ENCODE measurements at places on chromosomes 1 and 21.

DNA sequence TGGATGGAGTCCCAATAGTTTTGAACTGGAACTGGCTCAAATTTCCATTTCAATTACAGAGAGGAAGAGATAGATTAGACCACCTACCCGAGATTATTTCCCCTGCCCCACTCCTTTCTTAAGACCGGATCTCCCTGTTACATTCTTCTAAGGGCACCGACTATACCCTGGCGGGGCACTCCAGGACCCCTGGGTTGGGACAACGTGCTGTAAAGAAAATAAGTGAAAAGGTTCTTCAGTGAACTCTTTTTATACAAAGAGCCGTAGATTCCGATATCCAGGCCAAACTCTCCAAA lies 6.7 kb downstream of the NR5A2 start:
- DNase-seq: no peak
- H3K4me3 ChIP-seq: no peak overlapping the region
- no peaks in the 10 kb centered on the region for H3K36me3 ChIP-seq
- H3K4me1 ChIP-seq: peaks cover 6% of the 10 kb centered on the region
- H3K27me3 ChIP-seq: peaks cover 77% of the 10 kb centered on the region

GRCh38 chr1:107457989-107458388 lies 317.1 kb downstream of the NTNG1 start:
- no peak for DNase-seq
- no peaks in the 10 kb centered on the region for H3K27me3 ChIP-seq
- no peak overlapping the region for H3K27ac ChIP-seq

DNA sequence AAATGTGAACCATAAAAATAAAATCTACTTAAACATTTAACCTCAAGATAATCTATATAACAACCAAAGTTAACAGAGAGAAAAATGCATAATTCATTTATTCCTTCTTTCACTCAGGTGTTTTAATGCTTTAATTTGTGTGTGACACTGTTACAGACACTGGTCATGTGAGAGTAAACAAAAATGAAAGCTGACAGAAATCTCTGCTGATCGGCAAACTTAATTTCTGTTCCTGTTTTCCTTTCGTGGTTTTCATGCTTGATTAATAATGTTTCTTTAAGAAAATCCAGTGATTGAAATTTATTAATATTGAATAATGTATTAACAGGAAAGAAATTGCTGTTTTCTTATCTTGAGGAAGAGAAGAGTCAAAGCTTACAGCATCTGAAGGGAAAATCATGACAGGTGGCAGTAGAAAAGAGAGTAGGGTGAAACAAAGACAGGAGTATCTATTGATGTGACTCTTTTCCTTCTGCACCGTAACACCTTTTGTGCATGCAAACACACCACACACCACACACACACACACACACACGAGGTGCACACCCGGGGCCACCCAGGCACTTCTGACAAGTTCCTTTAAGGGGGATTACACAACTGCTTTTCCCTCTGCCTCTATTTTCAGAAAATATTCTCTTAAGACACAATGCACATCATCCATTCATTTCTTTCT lies 1.6 kb downstream of the OR2AK2 start:
- H3K4me3 ChIP-seq: no peak overlapping the region
- no peak overlapping the region for H3K27ac ChIP-seq
- no peaks in the 10 kb centered on the region for H3K36me3 ChIP-seq
- no peak for DNase-seq
- peaks cover 6% of the 10 kb centered on the region for H3K4me1 ChIP-seq
- H3K27me3 ChIP-seq: no peaks in the 10 kb centered on the region

DNA sequence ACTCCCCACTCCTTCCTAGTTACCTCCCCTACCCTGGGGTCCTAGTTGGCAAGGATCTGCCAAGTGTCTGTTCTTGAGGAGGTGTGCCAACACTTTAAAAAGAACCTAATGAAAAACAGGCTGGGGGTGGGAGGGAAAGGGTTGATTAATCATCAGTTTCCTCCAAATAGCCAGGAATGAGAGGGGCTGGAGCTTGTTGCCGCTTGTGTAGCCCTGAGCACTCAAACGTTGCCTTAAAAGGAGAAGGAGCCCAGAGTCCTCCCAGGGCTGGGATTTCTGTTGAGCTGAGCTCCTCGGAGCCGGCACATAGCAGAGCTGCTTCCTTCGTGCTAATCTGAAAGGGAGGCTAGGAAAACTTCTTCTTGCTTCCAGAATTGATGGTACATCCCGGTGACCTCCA lies 15.9 kb downstream of the SHISA4 start:
- no peaks in the 10 kb centered on the region for H3K4me1 ChIP-seq
- no peak overlapping the region for H3K27ac ChIP-seq
- H3K4me3 ChIP-seq: no peak overlapping the region
- H3K36me3 ChIP-seq: no peaks in the 10 kb centered on the region
- DNase-seq: no peak
- H3K27me3 ChIP-seq: no peaks in the 10 kb centered on the region

DNA sequence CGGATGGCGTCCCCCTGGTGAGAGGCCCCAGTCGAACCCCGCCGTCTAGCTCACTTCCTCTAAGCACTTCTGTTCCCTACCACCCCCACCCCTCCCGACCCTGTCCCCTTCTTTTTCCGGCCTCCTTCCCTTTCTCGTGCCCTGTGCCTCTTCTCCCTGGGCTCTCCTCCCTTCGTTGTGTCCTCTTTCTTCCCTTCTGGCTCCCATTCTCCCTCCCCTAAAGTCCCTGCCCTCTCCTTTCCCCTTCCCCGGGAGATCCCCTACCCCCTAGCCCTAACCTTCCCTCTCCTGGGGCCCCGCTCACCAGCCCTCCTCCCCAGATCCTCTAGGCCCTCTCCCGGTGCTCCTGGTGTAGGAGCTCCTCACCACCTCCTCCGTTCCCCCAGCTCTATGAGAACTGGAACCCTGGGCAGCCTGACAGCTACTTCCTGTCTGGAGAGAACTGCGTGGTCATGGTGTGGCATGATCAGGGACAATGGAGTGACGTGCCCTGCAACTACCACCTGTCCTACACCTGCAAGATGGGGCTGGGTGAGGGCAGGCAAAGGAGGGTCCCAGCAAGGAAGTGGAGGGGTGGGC lies 15.9 kb downstream of the BCAN start:
- peaks cover 46% of the 10 kb centered on the region for H3K4me1 ChIP-seq
- DNase-seq: no peak
- H3K27me3 ChIP-seq: 0 out of 2 replicates have a peak, but pooled peaks cover 3% of the 10 kb centered on the region
- no peaks in the 10 kb centered on the region for H3K36me3 ChIP-seq
- H3K4me3 ChIP-seq: no peak overlapping the region

Data from PC-3 (cell line).